ENCODE measurements at places on chromosomes 3 and 15. TPM values are rescaled to one million over a fixed set of nuclear protein-coding genes. Genes with fewer than 3 reads are reported as not detected.
A peak's percentile ranks its signal among the peaks of the same experiment; 100 is the strongest.

ZMYND10 gene
- total RNA-seq = 0.74 TPM

DNA sequence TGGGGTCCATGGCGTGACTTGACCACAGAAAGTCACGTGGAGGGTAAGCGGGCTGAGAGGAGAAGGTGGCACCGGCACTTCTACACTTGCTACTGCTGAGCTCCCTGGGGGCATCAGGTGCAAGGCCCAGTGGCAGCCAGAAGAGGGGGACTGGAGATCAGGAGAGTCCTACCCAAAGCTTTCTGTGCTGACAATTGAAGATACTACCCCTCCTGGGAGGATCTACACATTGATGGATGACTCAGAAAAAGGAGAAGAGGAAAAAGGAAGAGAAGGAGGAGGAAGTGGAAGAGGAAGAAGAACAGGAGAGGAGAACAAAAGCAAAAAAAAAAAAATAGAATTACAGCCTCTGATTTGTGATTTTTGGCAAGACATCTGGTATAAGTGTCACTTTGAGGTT, 41.2 kb downstream of the MYO5C start:
- DNase-seq = no peak

DNA sequence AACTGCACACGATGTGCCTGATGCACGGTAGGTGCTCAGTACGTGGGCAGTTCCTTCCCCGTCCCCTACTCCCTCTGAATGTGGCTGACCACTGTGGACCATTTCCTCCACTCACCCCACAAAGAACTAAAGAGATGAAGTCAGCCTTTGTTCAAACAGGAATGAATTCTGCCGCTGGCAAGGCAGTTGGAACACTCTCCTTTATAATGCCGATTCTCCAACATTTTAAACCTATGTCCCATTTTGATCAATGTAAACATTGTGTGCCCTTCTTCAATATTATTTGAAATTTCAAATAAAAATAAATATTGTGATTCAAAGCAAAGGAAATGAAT, 57.5 kb upstream of the MEF2A start:
- DNase-seq = no peak

- DNase-seq = peak; percentile 52
Measured at GRCh38 chr15:80747317-80748053, 31.7 kb upstream of the CEMIP start.

CFAP100 gene
- total RNA-seq = not detected

GRCh38 chr3:184005941-184006507, 11.7 kb downstream of the ABCC5 start:
- no peak for DNase-seq

DNA sequence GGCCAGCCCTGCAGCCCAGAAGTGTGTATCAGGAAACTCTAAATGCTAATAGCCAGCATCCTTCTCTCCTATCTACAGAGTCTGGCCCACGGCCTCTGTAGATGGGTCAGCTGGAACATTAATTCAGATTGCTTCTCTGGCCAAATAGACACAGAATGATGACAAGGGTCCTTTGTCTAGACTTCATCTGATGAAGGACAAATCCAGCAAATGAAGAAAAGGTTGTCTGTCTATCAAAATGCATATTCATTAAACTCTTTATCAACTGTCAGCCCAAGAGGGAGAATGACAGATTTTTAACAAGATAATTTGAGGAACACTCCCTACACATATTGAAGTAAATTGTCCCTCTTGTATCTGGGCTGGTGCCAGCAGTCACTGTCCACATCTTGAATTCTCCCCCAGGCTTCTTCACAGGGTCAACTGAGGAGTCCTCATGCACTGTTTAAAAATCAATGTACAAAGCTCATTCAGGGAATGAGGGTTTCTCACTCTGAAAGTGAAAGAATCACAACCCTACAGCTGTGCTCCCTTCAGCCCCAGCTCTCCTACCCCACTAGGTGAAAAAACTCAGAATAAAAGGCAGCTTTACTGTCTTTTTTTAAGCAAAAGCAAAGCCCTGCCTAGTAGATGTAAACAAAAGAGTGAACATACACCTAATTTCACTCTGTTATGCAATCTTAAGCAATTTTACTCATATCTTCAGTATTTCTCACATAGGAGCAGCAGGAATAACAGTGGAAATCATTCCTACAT, 507.7 kb downstream of the IGSF11 start:
- no peak for DNase-seq

ZSCAN29 gene
- 18.2 TPM for total RNA-seq

DNA sequence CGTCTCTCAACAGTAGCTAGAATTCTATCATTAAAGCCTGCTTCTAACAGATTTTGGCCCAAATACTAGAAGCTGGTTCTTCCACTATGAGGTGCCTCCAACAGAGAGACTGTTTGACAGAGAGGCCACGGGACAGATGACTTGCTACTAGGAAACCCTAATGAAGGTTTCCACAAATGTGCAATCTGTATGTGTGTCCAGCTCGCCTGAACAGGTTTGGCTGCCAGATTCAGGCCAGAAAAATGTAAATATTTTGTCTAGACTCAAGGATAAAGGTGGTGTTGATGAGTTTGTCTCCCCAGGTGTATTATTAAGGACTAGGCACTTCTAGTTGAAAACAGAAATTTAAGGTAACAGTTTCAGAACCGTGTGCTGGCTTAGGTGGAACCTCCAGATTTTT, 91.6 kb upstream of the TRIM42 start:
- no peak for DNase-seq

- no peak for DNase-seq
Measured at GRCh38 chr3:52784021-52784621, 6.7 kb downstream of the ITIH1 start.

- no peak for DNase-seq
Measured at GRCh38 chr3:84968701-84969235, 10.0 kb downstream of the CADM2 start.

CKMT1B gene
- 29.7 TPM for total RNA-seq

DNA sequence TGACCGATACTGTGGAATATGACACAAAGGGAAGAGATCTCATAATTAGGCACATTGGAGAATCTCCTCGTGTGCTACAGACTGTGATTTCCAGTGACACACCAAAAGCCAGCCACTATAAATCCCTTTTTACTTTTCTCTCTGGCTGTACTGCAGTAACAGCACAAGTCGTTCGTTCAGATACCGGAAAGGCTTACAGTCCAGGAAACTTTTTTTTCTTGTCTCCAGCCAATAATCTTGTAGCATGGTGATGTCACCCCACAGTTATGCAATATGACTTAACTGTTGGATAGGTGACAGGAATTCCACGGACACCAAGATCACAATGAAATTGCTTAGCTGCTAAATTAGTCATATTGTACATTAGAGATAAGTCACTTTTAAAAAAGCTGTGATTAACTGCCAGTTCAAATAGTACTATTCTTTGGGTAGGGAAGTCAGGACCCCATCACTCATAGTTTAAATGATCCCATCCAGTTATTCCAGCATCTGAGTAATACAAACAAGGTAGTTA, 36.3 kb upstream of the TSC22D2 start:
- DNase-seq = peak; percentile 90

DNA sequence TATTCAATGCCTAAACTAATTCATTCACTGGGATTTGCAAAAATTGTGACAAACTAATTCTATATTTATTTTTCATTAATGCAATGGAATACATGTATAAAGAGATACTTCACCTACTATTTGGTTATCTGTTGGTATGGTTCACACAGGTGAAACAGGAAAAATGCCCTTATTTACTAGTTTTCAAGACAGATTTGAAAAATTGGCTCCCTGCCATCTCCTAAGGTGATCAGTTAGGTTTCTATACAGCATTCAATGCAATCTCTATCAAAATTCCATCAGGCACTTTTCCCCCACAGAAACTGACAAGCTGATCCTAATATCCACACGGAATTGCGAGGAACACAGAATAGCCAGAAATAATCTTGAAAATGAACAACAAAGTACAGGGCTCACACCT, 101.1 kb downstream of the DLG1 start:
- no peak for DNase-seq

ZNF860 gene
- 2.0 TPM for total RNA-seq

DNA sequence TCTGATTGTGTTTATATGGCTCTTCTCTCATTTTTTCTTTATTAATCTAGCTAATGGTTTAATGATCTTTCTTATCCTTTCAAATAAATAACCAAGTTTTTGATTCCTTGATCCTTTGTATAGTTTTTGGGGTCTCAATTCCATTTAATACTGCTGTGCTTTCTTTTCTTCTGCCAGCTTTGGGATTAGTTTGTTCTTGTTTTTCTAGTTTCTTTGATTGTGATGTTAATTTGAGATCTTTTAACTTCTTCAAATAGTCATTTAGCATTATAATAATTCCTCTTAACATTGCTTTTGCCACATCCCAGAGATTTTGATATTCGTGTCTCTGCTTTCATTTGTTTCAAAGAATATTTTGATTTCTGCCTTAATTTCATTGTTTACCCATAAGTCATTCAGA, 1126.6 kb downstream of the NAALADL2 start:
- no peak for DNase-seq

GRCh38 chr3:114035896-114036295, 20.4 kb downstream of the CCDC191 start:
- no peak for DNase-seq

IL17RE gene
- total RNA-seq = 15.2 TPM

WNT5A gene
- total RNA-seq = 52.3 TPM

- no peak for DNase-seq
Measured at GRCh38 chr3:149435996-149436885, 38.3 kb upstream of the TM4SF4 start.

DNA sequence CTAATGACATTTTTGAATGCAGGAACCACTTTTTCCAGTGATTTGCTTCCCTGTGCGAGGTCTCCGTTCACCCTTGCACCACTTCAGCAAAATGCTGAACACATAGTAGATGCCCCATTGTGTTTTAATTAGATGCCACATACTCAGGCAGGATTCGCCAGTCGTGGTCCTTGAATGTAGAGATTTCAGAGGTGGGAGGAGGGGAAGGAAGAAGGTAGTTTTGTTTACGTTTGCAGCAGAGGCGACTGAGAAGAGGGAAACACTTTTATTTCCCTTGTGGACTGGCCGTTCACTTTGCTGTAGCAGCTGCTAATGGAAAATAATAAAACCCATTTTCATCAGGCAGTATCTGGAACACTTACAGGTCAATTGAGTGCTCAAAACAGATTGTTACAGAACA, 262.8 kb upstream of the TBL1XR1 start:
- no peak for DNase-seq

Data from vagina (tissue), 2 donors.